HT-29 (cell line): ENCODE measurements at places on chromosomes 7 and 10. TPM values are rescaled to one million over a fixed set of nuclear protein-coding genes. Genes with fewer than 3 reads are reported as not detected.

NIPSNAP2 gene
- 9.5 and 10.9 TPM in 2 replicates for total RNA-seq

CALHM3 gene
- not detected in 2 replicates for total RNA-seq

ZNF853 gene
- total RNA-seq: 0.31 TPM in 1 of 2 replicates, not detected in the other

ARHGEF35 gene
- 7.5 and 12.7 TPM in 2 replicates for total RNA-seq

C10orf62 gene
- total RNA-seq: not detected in 2 replicates

OPALIN gene
- not detected in 2 replicates for total RNA-seq

FAM25C gene
- total RNA-seq: not detected in 2 replicates

ZNF783 gene
- 20.6 and 22.9 TPM in 2 replicates for total RNA-seq

ZNF277 gene
- 7.9 and 11.0 TPM in 2 replicates for total RNA-seq

CDK1 gene
- total RNA-seq: 36.2 and 46.5 TPM in 2 replicates

TMEM140 gene
- 1.8 and 4.1 TPM in 2 replicates for total RNA-seq

TFEC gene
- total RNA-seq: not detected in 2 replicates

CTAGE8 gene
- total RNA-seq: not detected in 2 replicates

TMEM225B gene
- total RNA-seq: 0.05 TPM in 1 of 2 replicates, not detected in the other

TRIL gene
- total RNA-seq: 0.03 TPM in 1 of 2 replicates, not detected in the other

MYL7 gene
- total RNA-seq: not detected in 2 replicates

OR6V1 gene
- total RNA-seq: not detected in 2 replicates

SFTPA2 gene
- 1.6 and 1.7 TPM in 2 replicates for total RNA-seq

GPR26 gene
- not detected in 2 replicates for total RNA-seq

ACBD7 gene
- total RNA-seq: 5.9 and 7.4 TPM in 2 replicates

DNA sequence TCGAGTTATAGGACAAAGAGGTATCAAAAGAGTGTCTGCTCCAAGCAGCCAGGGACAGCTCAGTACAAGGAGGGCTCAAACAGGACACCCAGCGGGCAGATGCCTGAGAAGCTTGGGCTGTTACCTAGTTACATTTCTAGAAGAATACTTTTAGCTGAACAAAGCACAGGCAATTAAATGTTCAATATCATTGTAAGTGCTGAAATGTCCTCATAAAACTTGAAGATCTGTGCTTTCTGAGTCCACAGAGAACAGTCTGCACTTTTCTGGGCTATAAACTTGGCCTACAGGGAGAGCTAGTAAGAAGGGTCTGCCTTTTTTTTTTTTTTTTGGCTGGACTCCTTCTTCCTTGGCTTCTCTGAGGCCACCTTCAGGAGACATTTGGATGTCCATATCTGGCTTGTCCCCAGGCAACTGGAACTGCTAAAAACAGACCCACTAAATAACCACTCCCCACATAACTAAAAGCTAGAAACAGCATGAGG is 123.2 kb downstream of the SLC16A9 start:
- DNase-seq: no peak

DNA sequence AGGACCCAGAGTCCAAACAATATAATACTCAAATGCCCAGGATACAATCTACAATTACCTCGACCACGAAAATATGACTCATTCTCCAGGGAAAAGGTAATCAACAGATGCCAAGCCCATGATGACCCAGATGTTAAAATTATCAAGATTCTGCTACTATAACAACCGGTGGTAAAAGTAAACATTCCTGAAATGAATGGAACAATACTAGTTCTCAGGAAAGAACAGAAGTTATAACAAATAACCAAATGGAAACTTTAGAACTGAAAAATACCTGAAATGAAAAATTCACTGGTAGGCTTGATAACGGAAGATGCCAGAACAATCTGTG is 34.1 kb upstream of the GUSB start:
- peak; percentile 61 for DNase-seq

GRCh38 chr7:33237036-33237435 is 107.7 kb downstream of the BBS9 start:
- no peak for DNase-seq

GRCh38 chr7:42080841-42081586 is 156.0 kb downstream of the GLI3 start:
- DNase-seq: no peak

GRCh38 chr10:124741281-124741921 is 2.8 kb downstream of the FAM53B start:
- peak; percentile 78 for DNase-seq

DNA sequence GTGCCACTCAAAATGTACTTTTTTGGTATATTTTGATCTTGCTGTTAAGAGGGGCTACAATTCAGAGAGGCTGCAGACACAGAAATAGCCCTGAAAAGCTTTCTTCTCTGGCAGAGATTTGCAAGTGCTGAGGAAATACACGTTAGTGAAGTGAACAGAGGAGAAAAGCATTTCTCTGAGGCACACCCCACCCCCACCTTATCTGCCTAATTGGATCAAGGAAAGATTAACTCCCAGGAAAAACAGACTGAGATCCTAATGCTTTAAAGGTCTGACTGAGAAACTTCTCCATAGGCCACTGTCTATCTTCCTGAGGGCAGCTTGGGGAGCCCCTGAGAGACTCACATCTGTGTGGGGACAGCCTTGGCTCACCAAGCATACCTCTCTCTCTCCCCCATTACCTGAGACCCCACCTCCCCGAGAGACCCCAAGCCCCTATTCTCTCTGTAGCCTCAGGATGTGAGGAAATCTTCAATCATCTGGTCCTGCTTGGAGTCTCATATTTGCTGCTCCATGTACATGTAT is 14.8 kb upstream of the AKR1C3 start:
- no peak for DNase-seq

GRCh38 chr7:143467724-143468123 is 9.9 kb upstream of the TAS2R41 start:
- DNase-seq: peak; percentile 51

- DNase-seq: peak; percentile 93
These were observed 107.8 kb upstream of the PPP1R3A start for GRCh38 chr7:114026486-114027089.

- DNase-seq: peak; percentile 58
These were observed 215.1 kb upstream of the FRMD4A start for GRCh38 chr10:14545827-14546226.

DNA sequence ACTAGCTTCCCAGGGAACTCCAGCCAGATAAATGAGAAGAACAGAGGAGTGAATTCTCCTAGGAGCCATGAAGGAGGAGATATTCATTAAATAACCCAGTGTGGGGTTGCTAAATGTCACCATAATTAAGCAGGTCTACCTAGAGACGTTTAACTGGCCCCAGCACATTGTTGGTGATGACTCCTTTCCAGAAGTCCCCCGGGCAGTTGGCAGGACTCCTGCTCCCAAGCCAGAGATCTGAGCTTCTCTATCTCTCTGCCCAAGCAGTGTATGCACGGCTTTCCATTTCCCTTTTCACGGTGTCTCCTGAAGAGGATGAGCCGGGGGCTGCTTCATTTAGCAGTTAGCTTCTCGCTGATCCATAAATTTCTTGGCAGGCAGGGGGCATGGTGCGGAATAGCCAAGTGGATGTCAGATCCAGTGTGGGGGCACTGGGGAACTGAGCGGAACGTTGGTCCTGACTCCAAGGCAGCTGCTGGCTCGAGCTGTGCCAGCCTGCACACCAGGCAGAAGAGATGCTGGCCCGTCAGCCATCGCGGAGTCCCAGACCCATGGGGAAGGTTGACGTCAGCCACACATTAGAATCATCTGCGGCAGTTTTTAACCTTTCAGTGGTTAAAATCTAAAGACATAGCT is 142.0 kb upstream of the NPY start:
- DNase-seq: no peak

- DNase-seq: no peak
These were observed 14.2 kb upstream of the DYNC1I1 start for GRCh38 chr7:95758187-95758586.

GRCh38 chr7:129951226-129952085 is 1.3 kb downstream of the UBE2H start:
- DNase-seq: peak; percentile 58

DNA sequence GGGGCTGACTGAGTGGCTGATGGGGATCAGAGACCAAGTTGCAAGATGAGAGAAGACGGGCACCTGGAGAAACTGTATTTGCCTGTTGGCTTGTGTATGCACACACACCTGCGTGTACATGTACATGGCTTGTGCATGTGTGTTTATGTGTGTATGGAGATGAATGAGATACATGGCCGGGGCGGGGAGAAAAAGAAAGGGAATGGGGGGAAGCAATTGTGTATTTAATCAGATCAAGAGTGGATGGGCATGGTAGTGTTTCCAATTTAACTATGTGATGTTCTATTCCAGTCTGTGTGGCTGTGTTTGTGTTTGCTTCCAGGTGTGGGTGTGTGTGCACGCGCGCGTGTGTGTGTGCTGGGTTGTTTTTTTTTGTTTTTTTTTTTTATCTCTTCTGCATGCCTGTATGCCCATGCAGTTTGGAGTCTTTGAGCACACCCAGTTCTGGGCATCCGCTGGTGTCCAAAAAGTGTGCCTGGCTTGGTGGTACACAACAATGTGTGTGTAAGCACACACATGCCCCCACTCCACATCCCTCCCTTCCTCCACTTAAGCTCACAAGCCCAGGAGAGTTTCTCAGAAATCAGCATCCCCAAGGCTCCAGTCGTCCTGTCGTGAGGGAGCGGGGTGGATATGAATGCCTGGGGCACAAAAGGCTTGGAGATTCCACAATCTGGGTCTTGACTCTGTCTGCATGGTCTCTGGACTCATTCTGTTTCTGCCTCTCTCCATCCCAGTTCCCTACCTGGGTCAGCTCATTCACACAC is 2.5 kb upstream of the VGF start:
- no peak for DNase-seq

- DNase-seq: no peak
These were observed 484.0 kb upstream of the FZD8 start for GRCh38 chr10:36126076-36126475.

DNA sequence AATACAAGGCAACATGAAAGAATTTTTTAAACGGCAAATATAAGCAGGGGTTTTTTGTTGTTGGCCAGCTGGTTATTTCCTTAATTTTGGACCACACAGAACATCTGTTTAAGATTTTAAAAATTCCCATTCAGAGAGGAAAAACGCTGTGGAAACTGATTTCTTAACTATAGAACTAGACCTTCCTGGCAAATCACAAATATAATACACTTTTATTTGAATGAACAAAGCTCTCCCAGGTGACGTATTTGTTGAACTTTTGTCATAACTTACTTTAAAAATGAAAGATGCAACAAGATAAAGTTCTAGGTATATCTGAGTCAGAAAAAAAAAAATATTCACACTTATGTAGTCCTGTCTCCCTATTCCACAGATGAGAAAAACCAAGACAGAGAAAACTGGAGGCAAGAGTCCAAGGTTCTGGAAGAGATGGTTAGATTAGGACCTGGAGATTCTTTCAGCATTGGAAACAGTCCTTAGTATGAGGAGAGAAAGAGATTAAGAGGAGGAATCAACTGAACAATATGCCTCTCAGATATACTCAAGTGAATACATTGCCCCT is 269.1 kb downstream of the NEBL start:
- DNase-seq: no peak

GRCh38 chr10:118151461-118151860 is 104.7 kb upstream of the RAB11FIP2 start:
- DNase-seq: no peak

DNA sequence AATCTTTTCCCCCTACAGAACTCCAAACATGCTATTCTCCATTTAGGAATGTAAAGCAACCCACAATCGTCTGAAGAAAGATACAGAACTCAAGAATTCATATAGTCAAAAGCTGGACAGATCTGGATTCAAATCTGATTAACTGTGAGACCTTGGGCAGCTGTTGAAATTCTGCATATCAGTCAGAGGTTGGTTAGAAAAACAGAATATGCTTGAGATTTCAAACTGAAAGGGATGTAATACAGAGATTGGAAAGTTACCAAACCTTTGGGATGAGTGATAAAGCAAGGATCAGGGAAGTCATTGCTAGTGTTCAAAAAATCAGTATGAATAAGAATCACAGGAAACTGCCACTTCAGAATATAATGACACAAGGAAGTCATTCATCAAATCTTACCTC is 406.6 kb downstream of the HTR7 start:
- peak; percentile 5 for DNase-seq

- no peak for DNase-seq
These were observed 70.7 kb upstream of the PRSS58 start for GRCh38 chr7:142328551-142328950.

DNA sequence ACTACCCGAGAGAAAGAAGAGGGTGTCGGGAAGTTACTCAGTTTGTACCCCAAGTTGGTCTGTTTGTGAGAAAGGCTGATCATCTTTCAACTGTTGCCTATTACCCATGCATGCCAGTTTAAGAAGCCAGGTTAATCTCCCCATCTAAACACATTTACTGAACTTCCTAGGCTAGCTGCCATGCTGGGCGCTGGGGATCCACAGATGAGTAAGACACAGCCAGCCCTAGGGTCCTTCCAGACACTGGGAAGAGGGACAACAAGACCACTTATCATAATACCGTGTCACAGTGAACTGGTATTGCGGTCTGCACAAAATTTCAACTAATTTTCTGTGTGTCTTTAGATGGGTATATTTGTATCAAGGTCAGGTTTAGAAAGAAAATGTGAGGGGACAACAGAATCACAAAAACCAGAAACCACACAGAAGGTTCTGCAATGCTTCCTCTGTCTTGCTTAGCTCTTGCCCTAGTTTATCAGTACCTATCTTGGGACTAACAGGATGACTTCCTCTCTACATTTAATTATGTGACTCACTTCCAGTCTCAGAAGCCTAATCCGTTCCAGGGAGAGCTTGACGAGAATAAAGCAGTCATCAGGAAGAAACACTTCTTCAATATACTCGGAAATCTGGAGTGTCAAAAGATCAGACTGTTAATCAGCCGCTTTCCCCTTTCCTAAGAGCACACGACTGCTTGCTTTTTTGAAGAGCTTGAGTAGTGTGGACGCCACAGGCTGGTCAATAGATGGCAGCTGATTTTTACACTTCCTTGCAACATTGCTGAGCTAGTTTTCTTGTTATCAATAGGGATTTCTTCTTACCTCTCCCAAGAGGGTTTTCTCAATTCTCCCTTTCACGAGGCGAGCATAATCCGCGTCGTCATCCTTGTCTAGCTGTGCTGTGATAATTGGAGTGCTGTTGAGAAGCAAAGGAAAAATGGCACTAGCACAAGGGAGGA is 45.7 kb downstream of the POLR3A start:
- no peak for DNase-seq

DNA sequence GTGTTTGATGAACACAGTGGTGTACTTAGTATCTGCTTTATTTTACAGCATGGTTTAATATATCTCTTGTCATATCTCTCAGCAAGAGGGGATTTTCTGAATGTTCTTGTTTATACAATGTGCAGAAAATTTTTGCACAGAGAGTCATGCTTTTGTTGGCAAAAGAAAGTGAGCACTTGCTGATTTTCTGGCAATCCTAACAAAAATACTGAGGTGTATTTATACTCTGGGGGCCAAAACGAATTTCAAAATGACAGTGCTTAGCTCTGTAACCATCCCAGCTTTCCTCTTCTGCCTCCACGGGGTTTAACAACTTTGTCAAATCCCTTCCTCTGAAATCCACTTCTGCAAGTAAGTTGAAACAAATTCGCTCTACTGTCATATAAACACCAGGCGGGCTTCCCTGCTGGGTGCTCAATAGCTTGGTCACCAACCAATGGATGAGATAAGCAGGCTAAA is 169.2 kb downstream of the NOC3L start:
- no peak for DNase-seq

DNA sequence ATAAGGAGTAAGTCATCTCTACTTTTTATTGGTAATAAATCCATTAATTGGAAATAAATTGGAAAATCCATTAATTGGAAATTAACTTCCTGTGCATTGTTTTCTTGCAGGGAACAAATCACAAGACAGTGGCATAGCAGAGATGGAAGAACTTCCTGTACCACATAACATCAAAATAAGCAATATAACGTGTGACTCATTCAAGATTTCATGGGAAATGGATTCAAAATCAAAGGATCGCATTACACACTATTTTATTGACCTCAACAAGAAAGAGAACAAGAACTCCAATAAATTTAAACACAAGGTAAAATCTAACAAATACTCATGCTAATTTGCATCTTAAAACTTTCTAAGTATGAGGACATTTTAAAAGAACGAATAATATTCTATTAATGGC is 57.8 kb downstream of the PHYHIPL start:
- no peak for DNase-seq

- DNase-seq: no peak
These were observed 105.2 kb downstream of the TCERG1L start for GRCh38 chr10:131206111-131206995.
